Central memory CD4-positive, alpha-beta T cell (primary cell): ENCODE measurements at places on chromosomes 6 and 20.

DNA sequence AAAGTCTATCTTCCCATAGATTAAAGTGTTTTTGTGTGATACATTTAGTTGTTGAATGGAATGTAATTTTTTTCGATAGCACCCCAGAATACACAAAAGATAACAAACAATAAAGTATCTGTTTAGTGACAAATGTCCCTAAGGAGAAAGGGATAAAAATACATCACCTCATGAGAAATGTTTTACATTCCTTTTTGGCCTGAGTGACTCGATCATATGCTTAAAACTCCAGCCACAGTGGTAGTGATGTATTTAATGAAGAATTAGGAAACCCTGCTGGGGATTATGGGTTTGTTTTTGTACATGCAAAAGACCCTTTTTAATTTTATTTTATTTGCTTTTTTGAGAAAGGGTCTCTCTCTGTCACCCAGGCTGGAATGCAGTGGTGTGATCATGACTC is 4.3 kb upstream of the SGK1 start:
- no peak for DNase-seq

- no peak for DNase-seq
These were observed 139.1 kb downstream of the KIF16B start for GRCh38 chr20:16434062-16434664.

- DNase-seq = no peak
These were observed 70.0 kb downstream of the FOXC1 start for GRCh38 chr6:1679688-1680068.

DNA sequence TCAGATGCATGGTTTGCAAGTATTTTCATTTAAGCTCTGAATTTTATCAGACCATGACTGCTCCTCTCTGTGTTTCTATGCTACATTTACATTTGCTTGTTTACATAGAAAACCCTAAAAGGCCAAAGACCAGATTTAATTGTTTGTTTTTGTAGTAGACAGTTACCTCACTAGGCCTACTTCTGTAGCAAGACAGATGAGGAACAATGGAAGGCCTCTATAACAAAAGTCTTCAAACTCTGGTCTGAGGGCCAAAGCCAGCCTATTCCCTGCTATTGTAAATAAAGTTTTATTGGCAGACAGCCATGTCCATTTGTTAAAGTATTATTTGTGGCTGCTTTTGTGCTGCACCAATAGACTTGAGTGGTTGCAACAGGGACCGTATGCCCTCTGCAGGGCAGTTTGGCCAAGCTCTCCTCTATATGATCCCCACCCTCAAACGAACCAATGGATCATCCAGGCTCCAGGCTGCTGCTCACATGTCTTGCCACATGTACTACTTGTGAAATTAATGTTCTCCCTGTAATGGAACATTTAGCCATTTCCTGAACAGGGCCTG is 182.0 kb downstream of the DOK5 start:
- no peak for DNase-seq

DNA sequence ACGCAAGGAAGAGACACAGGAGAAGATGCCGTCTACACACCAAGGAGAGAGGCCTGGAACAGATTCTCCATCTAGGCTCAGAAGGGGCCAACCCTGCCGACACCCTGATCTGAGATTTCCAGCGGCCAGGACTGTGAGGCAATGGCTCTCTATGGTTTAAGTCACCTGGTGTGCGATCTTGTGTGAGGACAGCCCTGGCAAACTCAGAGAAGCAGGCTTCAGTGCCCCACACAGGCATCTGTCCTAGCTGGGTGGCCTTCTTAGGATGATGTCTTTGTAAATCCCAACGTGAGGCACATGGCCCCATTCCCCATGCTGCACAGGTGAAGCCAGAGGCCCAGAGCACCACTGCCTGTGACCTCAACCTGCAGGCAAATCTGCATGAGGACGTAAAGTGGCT is 87.6 kb upstream of the FRMD1 start:
- DNase-seq = no peak

DNA sequence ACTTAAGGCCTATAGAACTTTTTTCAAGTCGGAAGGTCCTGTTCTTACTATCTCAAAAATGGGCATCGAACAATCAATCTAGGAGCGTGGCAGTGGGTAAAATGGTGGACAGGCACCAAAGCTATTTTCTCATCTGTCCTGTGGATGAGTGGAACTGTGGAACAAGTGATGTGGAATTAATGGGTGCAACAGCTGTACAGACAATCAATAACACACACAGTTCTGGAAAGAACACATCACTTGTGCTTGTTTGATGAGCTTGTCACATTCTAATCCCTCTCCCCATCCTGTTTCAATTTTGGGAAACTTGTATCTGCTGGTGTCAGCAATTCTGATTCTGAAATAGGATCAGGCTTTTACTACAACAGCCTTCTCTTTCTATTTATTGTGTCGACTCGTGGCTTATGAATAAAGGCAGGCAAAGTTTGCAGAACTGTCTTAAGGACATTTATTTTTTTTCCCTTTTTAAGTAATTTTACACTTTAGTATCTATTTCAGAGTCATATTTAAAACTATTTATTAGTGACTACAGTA is 11.5 kb downstream of the RBM24 start:
- no peak for DNase-seq
